Trophoblast cell (in vitro differentiated cells and primary cell): ENCODE measurements at places on chromosomes 12 and 14.

DNA sequence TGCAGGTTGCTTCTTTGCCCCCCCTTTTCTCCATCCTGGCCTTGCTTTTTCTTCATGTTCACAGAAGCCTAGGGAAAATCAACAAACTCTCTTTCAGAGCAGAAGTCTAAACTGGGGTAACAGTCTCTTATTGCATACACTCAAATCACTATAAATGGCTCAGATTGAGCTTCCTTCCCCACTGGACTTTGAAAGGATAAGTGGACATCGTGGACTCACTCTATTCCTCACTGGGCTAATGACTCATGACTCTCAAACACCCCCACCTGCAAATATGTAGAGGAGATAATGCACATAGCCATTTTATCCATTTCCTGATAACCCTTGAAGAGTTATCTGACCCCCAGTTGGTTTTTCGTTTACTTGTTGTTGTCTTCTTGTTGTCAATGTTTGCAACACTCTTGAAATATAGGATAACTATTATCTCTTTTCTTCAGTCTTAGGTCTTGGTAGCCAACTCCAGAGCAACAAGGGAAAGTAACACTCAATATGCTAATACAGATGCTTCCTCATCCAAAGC lies 221.3 kb downstream of the PIK3C2G start:
- DNase-seq = no peak

DNA sequence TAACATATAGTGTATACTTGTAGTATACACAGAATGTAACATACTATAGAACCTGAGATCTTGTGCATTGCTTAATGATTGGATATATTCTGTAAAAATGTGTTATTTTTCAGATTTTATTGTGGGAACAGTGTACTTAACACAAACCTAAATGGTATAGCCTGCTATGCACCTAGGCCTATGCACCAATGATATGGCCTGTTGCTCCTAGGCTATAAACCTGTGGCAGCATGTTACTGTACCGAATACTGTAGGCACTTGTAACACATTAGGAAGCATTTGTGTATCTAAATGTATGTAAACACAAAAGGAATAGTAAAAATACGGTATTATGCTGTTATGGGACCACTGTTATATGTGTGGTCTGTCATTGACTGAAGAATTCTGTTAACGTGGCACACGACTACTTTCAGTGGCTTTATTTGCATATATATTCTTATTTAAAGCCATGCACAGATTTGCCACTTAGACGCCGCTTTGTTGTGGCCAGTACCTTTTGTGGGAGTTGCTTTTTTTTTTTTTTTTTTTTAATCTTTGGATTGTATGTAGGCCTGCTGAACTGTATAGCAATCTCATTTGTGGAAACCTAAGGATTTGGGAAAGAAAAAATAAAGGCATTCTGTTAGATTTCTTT lies 7.4 kb downstream of the PAPOLA start:
- DNase-seq = no peak

- DNase-seq = no peak
These were observed 324.2 kb upstream of the FAR2 start for GRCh38 chr12:28824849-28825248.

- DNase-seq = peak; percentile 75
These were observed 14.2 kb upstream of the CALM1 start for GRCh38 chr14:90382491-90383125.

DNA sequence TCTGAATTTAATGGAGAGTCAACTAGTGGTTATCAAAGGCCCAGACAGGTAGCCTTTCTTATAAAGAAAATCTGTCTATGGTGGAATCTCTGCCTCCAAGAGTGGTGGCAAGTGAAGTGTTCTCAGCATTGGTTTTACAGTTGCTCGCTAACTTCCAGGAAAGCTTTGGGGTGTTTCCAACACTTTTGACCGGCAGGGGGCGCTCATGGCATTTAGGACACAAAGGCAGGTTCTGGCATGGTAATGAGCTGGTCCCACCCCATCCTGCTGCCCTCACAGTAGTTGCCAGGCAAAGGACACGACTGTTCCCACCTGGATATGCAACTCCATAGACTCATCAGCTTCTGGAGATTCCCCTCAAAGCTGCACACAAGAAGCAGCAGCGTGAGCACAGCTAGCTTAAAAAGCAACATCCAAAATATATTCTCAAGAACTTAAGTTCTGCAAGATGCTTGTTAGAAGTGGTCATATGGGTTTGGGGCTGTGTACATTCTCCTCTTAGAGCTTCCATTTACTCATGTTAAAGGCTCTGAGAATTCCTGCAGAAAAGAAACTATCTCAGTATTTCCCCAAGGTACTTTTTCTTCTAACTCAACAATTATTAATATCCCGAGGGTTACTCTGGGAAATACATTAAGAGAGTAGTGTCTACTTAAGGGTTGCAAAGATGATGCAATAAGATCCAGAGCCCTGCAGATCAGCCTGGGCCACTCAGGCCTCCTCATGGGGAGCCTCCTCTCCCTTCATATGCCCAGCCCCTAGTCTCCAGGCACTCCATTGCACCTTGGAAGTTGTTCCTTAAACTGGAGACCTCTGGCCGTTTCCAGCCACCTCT lies 14.8 kb downstream of the PROX2 start:
- peak; percentile 79 for DNase-seq

- DNase-seq = peak; percentile 22
These were observed 7.8 kb upstream of the OTUB2 start for GRCh38 chr14:94018308-94018707.
